ENCODE measurements at places on chromosomes 7 and 10.

GRCh38 chr7:1046722-1047679 lies 2.7 kb downstream of the GPR146 start:
- no peak for DNase-seq

GRCh38 chr7:108643136-108643535 lies 73.5 kb downstream of the DNAJB9 start:
- no peak for DNase-seq

- DNase-seq, result no peak
Observed at GRCh38 chr10:8211631-8212030, 157.1 kb downstream of the GATA3 start.

DNA sequence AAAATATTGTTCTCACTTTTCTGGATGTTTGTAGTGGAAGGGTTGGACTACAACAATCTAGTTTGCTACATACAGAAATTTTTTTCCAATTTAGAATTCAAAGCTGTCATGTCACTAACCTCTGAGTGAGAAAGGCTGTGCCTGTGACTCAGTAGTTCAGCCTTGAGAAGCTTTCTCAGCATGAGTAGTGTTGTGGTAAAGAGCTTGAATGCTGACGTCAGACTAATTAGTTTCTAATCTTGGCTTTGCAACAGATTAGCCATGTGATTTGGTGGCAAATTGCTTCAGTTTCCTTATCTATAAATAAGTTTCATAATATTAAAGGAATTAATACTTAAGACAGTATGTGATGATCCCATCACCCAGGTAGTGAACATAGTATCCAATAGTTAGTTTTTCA lies 83.8 kb downstream of the ABCA13 start:
- no peak for DNase-seq

DNA sequence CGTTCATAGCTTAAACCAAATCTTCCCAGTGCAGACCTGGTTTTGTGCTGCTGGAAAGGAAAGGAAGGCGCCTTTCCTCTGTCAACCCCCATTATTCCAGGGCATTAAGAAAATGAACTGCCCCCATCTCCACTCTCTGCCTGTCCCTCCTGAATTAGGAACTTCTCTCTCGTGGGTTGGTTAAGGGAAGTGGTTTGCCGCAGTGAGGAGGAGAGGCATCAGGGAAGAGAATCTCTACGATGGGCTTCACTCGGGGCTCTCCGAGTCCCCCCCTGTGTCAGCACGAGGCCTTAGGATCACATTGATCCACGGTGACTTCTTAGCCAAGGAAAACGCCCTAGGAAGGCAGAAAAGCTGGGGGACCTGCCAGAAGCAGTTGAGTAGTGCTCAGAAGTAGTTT lies 53.9 kb upstream of the LYZL2 start:
- no peak for DNase-seq

GRCh38 chr10:20598590-20598989 lies 298.5 kb downstream of the NEBL start:
- DNase-seq, result no peak

- DNase-seq, result no peak
Observed at GRCh38 chr7:96052860-96053470, 268.9 kb downstream of the SLC25A13 start.

GRCh38 chr10:60417024-60417423 lies 27.3 kb upstream of the ANK3 start:
- no peak for DNase-seq

- no peak for DNase-seq
Observed at GRCh38 chr10:72348282-72348681, 6.4 kb downstream of the DNAJB12 start.

GRCh38 chr7:155759740-155760430 lies 52.4 kb downstream of the SHH start:
- no peak for DNase-seq

- DNase-seq, result no peak
Observed at GRCh38 chr10:50885097-50885859, at the start of gene A1CF. Gene A1CF (minus strand): TSS chr10:50885627. CDS start chr10:50859940, 25,687 bp downstream.

DNA sequence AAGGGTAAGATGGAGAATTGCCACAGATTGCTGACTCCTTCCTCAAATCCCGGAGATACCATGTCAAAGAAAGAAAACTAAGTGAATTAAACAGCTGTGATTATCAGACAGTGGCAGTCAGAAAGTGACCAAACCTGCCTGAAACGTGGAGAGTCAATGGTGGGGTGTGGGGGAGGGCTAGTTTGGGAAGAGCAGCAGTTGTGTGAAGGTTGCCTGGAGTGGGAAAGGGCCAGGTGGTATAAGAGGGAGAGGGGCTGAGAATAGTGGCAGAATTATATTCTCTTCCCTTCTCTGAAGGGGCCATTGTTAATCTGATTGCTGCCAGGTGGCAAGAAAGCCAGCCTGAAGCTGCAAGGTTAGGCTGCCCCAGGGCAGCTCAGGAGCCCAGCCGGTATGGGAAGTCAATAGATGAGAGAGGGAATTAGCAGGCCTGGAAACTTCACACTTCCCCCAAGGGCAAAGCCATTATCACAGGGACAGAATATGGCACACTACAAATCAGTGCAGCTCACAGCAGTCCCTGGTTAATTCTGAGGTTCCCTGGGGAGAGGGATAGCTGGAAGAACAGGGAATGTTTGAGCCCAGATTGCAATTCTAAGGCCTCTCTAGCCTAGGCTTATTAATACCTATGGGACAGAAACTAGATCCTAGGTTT lies 83.9 kb upstream of the ITGB1 start:
- DNase-seq, result no peak

DNA sequence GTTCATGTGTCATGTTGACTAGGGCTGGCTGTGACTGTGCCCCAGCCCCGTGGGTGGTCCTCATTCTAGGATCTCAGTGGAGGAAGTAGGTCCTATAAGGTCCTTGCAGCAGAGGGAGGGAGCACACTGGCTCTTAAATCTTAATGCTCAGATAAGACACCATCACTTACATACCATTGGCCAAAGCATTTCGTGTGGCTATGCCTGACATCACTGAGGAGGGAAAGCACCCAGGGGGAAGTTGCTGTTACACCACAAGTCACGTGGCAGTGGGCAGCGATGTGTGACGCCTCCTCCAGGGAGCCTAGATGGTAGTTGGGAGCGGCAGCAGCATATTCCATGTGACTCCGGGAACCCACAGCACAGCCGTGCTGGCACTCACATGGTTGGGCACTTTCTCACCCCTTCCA lies 224.7 kb upstream of the SH2B2 start:
- DNase-seq, result no peak

DNA sequence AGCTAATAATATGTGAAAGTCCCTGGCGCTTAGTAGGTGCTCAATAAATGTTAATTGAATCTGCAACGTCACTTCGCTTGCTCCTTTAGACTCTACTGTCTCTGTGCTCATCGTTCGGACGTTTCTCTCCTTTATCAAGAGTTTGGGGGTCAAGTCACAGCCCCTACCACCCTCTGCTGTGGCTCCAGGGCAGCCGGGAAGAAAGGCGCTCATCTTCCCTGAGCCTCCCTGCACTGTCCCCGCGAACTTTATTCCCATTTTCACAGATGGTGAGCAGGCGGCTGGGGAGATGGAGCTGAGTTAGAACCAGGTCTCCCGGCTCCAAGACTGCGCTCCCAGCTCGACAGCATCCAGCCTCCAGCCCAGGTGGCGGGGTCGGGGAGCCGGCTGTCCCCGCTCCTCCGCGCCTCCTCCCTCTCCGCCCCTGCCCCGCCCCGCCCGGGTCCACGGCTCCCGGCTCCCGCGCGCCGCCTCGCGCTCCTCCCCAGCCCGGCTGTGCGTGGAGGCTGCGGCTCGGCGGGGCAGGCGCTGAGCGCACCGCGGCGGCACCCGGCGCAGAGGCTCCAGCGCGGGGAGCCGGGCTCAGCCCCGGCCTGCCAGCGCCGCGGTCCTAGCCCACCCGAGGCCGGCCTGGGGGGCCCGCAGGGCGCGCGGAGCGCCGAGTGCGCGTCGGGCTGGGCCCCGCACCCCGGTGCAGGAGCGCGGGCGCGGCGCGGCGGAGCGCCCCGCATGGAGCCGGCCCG lies at the start of gene CLEC2L:
Gene CLEC2L, plus strand, starts transcription at position 487 of the 743 bp plus-strand sequence. Its CDS starts 243 bp downstream, at position 730.
- no peak for DNase-seq

DNA sequence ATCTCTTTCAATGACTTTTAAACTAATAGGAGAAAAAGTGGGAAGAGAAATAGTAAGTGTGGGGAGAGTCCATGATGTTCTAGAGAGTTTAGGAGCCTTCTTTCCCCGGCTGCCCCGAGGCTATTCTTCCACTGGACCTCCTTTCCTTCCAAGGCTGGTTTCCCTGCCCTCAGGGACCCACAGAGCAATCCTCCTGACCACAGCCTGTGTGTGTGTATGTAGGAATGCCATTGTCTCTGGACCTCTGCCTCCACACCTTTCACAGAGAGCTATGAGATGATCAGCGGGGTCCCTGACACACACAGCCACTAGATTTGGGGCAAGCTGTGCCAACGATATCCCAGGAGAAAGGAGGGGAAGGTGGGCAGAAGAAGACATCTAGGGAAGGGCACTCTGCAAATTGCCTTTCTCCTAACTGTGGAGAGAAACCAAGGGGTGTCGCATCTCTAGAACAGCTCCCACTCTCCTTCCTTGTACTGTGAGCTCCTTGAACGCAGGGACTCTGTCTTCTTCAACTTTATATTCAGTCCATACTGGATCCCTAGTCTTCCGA lies 13.3 kb upstream of the CHCHD3 start:
- no peak for DNase-seq

- DNase-seq, result no peak
Observed at GRCh38 chr7:2139004-2139699, 93.6 kb downstream of the MAD1L1 start.

DNA sequence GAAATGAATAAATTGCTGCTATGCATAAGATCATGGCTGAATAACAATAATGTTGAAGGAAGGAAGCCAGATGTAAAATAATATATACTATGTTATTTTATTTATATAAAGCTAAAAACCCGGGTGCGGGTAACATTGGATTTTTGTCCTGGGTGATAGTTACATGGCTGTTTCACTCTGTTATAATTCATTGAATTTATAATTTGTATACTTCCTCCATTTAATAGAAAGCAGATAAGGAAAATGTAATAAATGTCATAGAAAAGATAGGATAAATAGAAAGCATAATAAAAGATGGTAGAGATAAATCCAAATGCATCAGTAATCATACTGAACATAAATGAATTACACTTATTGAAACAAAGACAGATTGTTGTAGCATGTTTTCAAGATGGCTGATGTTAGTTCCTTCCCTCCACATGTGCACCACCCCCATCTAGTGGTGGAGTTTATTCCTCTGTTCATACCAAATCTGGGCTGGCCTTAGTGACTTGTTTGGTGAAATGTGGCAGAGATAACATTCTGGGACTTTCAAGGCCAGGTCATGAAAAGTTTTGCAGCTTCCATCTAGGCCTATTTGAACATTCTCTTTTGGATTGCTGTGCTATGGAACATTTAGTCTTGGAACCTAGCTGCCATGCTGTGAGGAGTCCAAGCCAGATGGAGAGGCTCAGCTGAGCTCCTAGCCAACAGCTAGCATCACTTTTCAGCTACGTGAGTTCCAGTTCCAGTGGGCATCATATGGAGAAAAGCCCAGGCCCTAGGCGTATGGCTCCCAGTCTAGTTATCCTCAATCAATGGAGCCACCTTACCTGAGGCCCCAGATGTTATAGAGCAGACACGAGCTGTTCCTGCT lies 46.9 kb downstream of the AHCYL2 start:
- DNase-seq, result peak; percentile 34

- no peak for DNase-seq
Observed at GRCh38 chr10:47047127-47047504, 135.9 kb downstream of the PTPN20 start.

DNA sequence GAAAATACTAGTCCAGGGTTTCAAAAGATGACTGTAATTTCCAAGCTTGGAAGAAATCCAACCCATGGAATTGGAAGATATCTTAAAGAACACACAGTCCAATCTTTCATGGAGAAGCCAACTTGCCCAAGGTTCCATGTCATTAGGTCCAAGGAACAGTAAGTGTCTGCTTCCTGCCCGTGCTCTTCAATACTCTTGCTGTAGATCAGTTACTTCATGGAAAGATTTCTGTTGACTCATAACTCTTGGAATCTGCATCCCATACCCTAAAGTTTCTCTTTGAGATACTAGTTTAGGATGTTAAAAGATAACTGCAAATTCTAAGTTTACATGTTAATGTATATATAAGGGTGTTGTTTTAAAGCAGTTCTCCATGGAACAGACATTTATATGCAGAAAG lies 127.9 kb upstream of the SLC13A1 start:
- no peak for DNase-seq

DNA sequence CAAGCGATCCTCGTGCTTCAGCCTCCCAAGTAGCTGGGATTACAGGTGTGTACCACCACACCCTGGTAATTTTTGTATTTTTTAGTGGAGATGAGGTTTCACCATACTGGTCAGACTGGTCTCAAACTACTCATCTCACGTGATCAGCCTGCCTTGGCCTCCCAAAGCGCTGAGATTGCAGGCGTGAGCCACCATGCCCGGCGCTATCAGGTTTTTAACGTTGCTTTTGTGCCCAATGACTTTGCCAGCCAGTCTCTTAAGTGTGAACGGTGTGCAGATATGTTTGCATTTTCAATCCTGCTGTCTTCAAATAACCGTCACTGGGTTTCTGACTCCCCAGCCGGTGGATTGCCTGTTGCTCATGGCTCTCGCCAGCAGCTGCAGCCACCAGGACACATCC lies 201.8 kb upstream of the PPP2R2D start:
- no peak for DNase-seq

- no peak for DNase-seq
Observed at GRCh38 chr10:128191847-128192246, 65.6 kb upstream of the MKI67 start.

GRCh38 chr7:132943645-132944044 lies 138.2 kb downstream of the CHCHD3 start:
- no peak for DNase-seq

DNA sequence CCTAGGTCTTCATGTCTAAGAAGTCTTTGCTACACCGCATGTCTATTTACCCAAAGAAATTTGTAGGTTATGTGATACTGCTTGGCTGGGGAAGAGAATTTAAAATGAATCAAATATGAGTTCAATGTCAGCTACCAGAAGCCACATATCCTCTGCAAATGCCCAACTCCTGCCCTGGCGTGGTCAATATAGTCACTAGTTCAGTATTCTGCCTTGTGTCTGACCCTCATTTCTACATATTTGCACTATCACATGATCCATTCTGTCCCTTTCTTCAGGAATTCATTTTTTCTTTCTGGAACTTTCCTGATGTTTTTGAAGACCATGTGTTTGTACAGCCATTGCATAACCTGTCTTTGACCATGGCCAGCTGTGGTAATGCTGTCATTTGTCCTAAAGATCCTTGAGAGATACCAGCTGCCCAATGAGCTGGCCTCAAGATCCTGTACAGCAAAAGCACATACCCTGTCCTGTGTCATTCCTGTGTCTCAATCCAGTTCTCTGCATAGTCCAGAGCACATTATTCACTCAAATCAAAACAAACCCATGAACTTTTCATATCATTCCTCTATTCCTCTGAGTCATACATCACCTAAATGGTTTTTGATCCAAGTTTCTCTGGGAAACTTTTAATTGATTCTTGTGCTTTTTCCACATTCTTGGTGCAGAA lies 524.5 kb downstream of the PARD3 start:
- DNase-seq, result no peak

Measured in hippocampal formation (tissue), 2 donors.